ENCODE measurements at places on chromosomes 6 and 20.

DNA sequence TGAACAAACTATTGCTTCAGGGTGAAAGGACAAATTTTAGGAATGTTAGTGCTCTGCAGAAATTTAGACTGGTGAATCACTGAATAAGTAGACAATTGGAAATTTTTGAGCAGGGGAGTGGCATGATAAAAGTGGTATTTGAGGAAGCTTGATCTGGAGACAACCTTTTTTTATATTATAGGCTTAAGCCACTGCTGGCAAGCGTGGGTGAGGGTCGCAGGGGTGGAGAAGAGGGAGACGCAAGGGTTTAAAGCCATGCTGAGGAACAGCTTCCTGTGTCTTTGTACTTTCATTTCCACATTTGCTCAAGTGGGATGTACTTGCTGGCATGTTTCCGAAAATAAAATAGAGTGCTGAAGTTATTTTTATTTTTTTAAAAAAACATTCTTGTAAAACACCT lies 23.7 kb downstream of the NCOA7 start:
- DNase-seq = no peak
- H3K36me3 ChIP-seq = no peaks in the 10 kb centered on the region
- H3K4me1 ChIP-seq = peaks cover 5% of the 10 kb centered on the region
- no peaks in the 10 kb centered on the region for H3K27me3 ChIP-seq

GRCh38 chr20:54227241-54227640 lies 19.4 kb downstream of the PFDN4 start:
- no peaks in the 10 kb centered on the region for H3K27me3 ChIP-seq
- H3K36me3 ChIP-seq = no peaks in the 10 kb centered on the region
- no peak for DNase-seq
- H3K4me1 ChIP-seq = peaks cover 9% of the 10 kb centered on the region
- no peak overlapping the region for H3K4me3 ChIP-seq

DNA sequence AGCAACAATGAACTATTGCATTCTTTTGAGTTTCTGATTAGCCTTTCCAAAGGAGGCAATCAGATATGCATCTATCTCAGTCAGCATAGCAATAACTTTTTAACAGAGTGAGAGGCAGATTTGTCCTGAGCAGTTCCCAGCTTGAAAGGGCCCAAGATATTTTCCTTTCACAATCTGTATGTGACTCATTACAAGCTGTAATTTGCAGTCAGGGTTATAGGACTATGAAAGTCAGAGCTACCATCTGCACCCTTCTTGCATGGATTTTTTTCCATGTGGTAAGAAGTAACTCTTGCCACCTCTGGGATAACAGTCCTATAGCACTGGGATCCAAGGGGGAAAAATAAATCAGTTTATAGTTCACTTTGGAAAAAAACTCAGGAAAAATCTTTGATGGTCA lies 318.2 kb upstream of the RGS17 start:
- no peak overlapping the region for H3K27ac ChIP-seq
- no peak overlapping the region for H3K4me3 ChIP-seq
- H3K27me3 ChIP-seq = no peaks in the 10 kb centered on the region
- no peaks in the 10 kb centered on the region for H3K4me1 ChIP-seq
- no peaks in the 10 kb centered on the region for H3K36me3 ChIP-seq

- no peak for DNase-seq
- H3K4me1 ChIP-seq = no peaks in the 10 kb centered on the region
- no peaks in the 10 kb centered on the region for H3K36me3 ChIP-seq
- H3K4me3 ChIP-seq = no peak overlapping the region
- H3K27me3 ChIP-seq = no peaks in the 10 kb centered on the region
These were observed 7.6 kb upstream of the ADIG start for GRCh38 chr20:38573413-38573812.

GRCh38 chr20:14046534-14046933 lies 51.2 kb downstream of the MACROD2 start:
- no peaks in the 10 kb centered on the region for H3K4me1 ChIP-seq
- no peak for DNase-seq
- no peaks in the 10 kb centered on the region for H3K27me3 ChIP-seq
- no peak overlapping the region for H3K27ac ChIP-seq
- H3K4me3 ChIP-seq = no peak overlapping the region
- no peaks in the 10 kb centered on the region for H3K36me3 ChIP-seq

DNA sequence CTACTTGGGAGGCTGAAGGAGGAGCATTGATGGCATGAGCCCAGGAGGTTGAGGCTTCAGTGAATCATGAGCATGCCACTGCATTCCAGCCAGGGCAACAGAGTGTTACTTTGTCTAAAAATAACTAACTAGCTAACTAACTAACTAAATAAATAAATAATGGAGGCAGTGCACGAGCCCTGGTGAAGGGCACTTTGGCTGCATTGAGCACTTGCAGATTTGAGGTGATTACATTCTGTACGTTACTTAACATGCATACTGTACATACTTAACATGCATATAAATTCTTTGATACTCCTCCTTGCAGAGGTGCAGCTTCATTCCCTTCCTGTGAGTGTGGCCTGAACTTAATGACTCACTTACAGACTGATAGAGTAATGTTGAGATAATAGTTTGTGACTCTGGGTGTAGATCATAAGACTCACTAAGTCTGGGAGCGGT lies 10.7 kb downstream of the HLA-A start:
- H3K4me3 ChIP-seq = no peak overlapping the region
- no peaks in the 10 kb centered on the region for H3K4me1 ChIP-seq
- H3K27ac ChIP-seq = no peak overlapping the region
- no peak for DNase-seq
- H3K27me3 ChIP-seq = no peaks in the 10 kb centered on the region
- H3K36me3 ChIP-seq = no peaks in the 10 kb centered on the region

- DNase-seq = no peak
- no peak overlapping the region for H3K4me3 ChIP-seq
- H3K4me1 ChIP-seq = no peaks in the 10 kb centered on the region
- H3K27ac ChIP-seq = no peak overlapping the region
These were observed 265.3 kb upstream of the TCF21 start for GRCh38 chr6:133623621-133624020.

DNA sequence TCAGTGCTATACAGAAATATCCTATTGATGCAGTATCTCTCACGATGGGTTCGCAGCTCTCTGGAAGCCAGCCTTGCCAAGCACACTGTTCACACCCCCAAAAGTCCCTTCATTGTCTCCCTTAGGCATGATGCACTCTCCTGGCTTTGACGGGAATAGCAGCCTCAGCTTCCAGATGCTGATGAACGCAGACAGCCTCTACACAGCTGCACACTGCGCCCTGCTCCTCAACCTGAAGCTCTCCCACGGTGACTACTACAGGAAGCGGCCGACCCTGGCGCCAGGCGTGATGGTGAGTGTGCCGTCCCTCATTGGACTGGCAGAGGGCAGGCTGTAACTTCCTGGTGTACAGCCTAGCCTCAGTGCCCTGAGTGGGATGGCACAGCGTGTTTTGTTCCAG lies 60.0 kb upstream of the PBOV1 start:
- DNase-seq = peak; percentile 59
- no peaks in the 10 kb centered on the region for H3K36me3 ChIP-seq
- no peaks in the 10 kb centered on the region for H3K27me3 ChIP-seq
- no peak overlapping the region for H3K27ac ChIP-seq
- H3K4me1 ChIP-seq = no peaks in the 10 kb centered on the region
- no peak overlapping the region for H3K4me3 ChIP-seq

GRCh38 chr20:3681931-3682781 lies at the start of gene ADAM33:
TSS of gene ADAM33 (minus strand) at chr20:3682010. CDS start at chr20:3682004, 6 bp downstream.
- peak within 1 kb of the TSS; percentile 32 for H3K4me3 ChIP-seq
- no peaks in the 10 kb centered on the region for H3K27me3 ChIP-seq
- H3K4me1 ChIP-seq = no peaks in the 10 kb centered on the region

GRCh38 chr6:169959136-169960002 lies 207.9 kb downstream of the ERMARD start:
- no peaks in the 10 kb centered on the region for H3K36me3 ChIP-seq
- no peak overlapping the region for H3K27ac ChIP-seq
- no peak overlapping the region for H3K4me3 ChIP-seq
- H3K27me3 ChIP-seq = no peaks in the 10 kb centered on the region
- no peak for DNase-seq

DNA sequence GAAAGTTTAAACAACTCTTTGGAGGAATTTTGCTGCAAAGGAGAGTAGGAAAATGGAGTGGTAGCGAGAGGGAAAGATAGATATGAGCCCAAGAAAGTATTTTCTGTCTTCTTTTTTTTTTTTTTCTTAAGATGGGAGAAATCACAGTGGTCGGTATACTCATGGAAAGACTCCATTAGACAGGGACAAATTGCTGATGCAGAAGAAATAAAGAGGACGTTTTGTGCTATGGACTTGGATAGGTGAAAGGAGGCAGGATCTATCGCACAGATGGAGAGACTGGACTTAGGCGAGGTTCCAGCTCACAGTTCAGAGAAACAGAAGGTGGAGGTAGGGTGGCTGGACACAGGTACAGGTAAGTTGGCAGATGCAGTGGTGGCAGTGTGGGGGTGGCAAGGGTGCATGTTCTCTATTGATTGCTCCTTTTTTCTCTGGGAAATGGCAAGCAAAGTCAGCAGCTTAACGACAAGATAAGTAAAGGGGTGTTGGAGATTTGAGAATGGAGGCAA lies 44.2 kb upstream of the ARMC2 start:
- H3K27ac ChIP-seq = no peak overlapping the region
- no peaks in the 10 kb centered on the region for H3K4me1 ChIP-seq
- H3K27me3 ChIP-seq = no peaks in the 10 kb centered on the region
- no peak overlapping the region for H3K4me3 ChIP-seq
- no peak for DNase-seq

DNA sequence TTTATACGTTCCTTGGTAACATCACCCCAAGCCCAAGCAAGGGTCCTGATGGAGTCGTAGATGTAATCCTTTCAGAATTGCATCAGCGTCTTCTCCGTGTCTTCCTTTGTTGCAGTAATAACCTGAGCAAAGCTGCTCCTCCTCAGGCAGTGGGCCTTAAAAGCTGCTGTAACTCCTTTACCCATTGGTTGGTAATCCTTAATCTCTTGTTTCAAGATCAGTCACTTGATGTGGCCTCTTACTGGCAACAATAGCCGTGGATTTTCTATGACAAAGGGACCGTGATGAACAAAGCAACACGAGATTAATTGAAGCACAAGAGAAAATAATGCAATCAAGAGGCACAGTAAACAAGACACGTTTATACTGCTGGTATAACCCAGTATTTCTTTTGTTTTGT lies 44.6 kb downstream of the ALDH5A1 start:
- no peak for DNase-seq
- H3K27ac ChIP-seq = no peak overlapping the region
- no peaks in the 10 kb centered on the region for H3K36me3 ChIP-seq
- H3K4me1 ChIP-seq = peaks cover 2% of the 10 kb centered on the region
- H3K4me3 ChIP-seq = no peak overlapping the region
- H3K27me3 ChIP-seq = no peaks in the 10 kb centered on the region

- DNase-seq = no peak
- no peaks in the 10 kb centered on the region for H3K27me3 ChIP-seq
- no peak overlapping the region for H3K27ac ChIP-seq
- H3K4me3 ChIP-seq = no peak overlapping the region
- no peaks in the 10 kb centered on the region for H3K4me1 ChIP-seq
These were observed 54.4 kb downstream of the ALDH5A1 start for GRCh38 chr6:24549158-24549557.

DNA sequence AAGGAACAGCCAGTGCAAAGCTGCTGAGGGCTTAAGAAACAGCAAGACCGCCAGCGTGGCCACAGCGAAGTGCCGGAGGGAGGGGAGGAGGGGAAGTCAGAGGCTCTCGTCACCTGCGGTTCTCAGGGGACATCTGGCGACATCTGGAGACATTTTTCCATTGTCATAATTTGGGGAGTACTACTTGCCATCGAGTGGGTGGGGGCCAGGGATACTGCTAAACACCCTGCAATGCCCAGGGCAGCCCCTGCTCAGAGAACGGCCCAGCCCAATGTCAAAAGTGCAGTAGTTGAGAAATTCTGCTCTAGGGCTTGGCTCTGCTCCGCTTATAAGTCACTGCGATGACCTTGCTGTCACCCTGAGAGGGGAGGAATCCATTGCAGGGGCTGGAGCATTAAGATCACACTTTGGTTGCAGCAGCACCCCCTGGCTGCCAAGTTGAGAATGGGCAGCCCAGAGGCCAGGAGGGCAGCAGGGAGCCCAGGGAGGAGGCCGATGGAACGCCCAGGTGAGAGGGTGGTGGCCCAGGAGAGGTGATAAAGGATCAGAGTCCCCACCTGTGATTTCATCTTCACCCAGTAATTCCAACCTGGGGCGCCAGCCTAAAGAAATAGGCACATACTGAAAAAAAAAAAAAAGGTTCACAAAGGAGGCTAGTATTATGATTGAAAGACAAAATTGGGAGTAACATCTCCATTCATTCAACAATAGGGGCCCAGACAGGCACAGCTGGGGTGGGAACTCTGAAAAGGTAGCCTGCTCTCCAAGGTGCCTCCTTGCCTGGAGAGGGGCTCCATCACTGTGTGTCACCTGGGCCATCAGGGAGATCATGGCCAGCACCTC lies 218.2 kb downstream of the BMP7 start:
- H3K36me3 ChIP-seq = no peaks in the 10 kb centered on the region
- H3K27me3 ChIP-seq = no peaks in the 10 kb centered on the region
- H3K27ac ChIP-seq = no peak overlapping the region
- no peaks in the 10 kb centered on the region for H3K4me1 ChIP-seq
- peak; percentile 81 for DNase-seq
- no peak overlapping the region for H3K4me3 ChIP-seq

GRCh38 chr20:10316582-10316981 lies 98.0 kb downstream of the SNAP25 start:
- H3K4me1 ChIP-seq = no peaks in the 10 kb centered on the region
- H3K4me3 ChIP-seq = no peak overlapping the region
- DNase-seq = no peak
- H3K36me3 ChIP-seq = no peaks in the 10 kb centered on the region
- H3K27ac ChIP-seq = no peak overlapping the region
- H3K27me3 ChIP-seq = no peaks in the 10 kb centered on the region

- H3K4me3 ChIP-seq = no peak overlapping the region
- peak; percentile 42 for DNase-seq
- H3K27me3 ChIP-seq = no peaks in the 10 kb centered on the region
- peaks cover 2% of the 10 kb centered on the region for H3K4me1 ChIP-seq
- no peaks in the 10 kb centered on the region for H3K36me3 ChIP-seq
These were observed 37.9 kb downstream of the ERMARD start for GRCh38 chr6:169789146-169789943.

GRCh38 chr20:50655311-50655880 lies 35.9 kb downstream of the RIPOR3 start:
- H3K27ac ChIP-seq = no peak overlapping the region
- no peaks in the 10 kb centered on the region for H3K27me3 ChIP-seq
- no peak for DNase-seq
- no peak overlapping the region for H3K4me3 ChIP-seq
- no peaks in the 10 kb centered on the region for H3K36me3 ChIP-seq
- H3K4me1 ChIP-seq = no peaks in the 10 kb centered on the region

DNA sequence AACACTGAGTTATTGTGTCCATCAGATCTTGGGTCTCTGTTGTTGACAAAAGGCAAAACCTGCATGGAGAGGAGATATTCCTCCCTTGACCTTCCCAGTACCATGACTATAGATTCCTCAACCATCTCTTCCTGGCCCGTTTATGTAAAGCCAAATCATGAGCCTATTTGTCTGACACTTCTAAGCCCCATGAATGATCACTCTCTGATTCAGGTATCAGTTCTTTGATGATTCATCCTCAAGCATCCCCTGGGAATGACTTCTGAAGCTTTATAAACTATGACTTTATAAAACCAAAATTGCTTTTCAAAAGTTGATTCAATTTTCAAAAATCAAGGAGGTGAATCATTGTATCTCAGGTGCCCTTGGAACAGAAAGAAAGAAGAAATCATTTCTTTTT lies 78.7 kb upstream of the LOC128125822 start:
- no peak overlapping the region for H3K4me3 ChIP-seq
- H3K4me1 ChIP-seq = no peaks in the 10 kb centered on the region
- DNase-seq = no peak
- H3K27me3 ChIP-seq = no peaks in the 10 kb centered on the region

- H3K4me1 ChIP-seq = peaks cover 3% of the 10 kb centered on the region
- no peaks in the 10 kb centered on the region for H3K36me3 ChIP-seq
- peak; percentile 37 for DNase-seq
- H3K27me3 ChIP-seq = no peaks in the 10 kb centered on the region
These were observed 90.5 kb downstream of the UNC5CL start for GRCh38 chr6:40948570-40948969.
